ENCODE measurements at places on chromosomes 6 and 20.

DNA sequence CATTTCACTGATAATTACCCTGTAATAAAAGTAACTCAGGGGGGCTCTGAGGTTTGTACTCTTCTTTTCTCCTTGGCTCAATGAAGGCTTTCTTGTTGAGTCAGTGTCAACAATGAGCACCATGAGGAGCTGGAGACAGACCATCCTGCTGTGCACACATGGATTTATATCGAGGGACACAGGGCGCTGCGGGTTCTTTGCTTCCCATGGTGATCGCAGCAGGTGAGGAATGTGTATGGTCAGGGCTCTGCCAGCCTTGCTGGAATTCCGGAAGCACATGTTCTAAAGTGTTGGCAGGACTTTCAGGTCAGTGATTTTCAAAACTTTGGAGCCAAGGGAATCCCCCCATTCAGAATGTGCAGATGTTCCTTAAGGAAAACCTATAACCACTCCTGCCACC lies 27.1 kb downstream of the SMOC2 start:
- DNase-seq: no peak

DNA sequence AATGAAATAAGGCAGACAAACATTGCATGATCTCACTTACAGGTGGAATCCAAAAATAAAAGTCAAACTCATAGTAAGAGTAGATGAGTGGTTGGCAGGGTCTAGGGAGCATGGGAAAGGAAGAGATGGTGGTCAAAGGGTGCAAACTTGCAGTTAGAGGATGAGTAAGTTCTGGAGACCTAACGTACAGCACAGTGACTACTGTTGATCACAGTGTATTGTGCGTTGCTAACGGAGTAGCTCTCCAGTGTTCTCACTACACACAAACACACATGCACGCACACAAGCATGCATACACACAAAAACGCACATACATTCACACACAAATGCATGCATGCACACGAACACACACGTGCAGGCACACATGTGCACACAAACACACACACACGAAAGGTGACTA lies 54.9 kb downstream of the LY86 start:
- no peak for DNase-seq

- DNase-seq: no peak
Measured at GRCh38 chr6:20978151-20978614, 443.9 kb downstream of the CDKAL1 start.

- no peak for DNase-seq
Measured at GRCh38 chr6:11824986-11825385, 46.4 kb upstream of the ADTRP start.

DNA sequence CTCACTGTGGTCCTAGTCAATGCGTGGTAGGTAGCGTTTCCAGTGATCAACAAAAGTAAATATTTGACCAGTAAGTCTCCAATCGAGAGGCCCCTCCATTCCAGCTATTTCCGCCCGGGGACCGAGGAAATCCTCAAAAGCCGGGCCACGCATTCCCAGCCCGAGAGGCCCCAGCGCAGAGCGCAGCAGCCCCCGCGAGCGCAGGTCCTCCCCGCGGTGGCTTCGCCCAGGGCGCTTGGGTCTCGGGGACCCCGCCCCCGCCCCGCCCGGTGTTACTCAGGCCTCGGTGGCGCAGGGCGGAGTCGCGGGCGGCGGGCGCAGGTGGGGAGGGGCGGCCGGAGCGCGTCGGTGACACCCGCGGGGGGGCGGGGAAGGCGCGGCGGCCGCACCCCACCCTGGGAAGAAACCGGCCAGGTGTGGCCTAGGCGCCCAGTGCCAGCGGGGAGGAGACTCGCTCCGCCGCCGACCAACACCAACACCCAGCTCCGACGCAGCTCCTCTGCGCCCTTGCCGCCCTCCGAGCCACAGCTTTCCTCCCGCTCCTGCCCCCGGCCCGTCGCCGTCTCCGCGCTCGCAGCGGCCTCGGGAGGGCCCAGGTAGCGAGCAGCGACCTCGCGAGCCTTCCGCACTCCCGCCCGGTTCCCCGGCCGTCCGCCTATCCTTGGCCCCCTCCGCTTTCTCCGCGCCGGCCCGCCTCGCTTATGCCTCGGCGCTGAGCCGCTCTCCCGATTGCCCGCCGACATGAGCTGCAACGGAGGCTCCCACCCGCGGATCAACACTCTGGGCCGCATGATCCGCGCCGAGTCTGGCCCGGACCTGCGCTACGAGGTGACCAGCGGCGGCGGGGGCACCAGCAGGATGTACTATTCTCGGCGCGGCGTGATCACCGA lies at the start of gene DSP:
Gene DSP (plus strand): TSS at position 497 of the 890 bp plus-strand sequence. CDS start 245 bp downstream, at position 742.
- no peak for DNase-seq

- DNase-seq: no peak
Measured at GRCh38 chr20:4087923-4088322, 72.6 kb upstream of the RNF24 start.

DNA sequence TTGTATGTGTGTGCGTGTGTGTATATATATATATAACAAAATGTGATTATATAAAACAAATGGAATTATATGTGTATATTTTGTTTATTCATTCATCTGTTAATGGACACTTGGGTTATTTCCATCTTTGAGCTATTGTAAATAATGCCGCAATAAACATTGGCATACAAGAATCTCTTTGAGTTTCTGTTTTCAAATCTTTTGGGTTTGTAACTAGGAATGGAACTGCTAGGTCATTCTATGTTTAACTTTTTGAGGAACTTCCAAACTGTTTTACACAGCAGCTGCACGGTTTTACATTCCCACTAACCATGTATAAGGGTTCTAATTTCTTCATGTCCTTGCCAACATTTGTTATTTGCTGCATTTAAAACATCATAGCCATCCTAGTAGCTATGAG lies 39.9 kb upstream of the TGM2 start:
- no peak for DNase-seq

DNA sequence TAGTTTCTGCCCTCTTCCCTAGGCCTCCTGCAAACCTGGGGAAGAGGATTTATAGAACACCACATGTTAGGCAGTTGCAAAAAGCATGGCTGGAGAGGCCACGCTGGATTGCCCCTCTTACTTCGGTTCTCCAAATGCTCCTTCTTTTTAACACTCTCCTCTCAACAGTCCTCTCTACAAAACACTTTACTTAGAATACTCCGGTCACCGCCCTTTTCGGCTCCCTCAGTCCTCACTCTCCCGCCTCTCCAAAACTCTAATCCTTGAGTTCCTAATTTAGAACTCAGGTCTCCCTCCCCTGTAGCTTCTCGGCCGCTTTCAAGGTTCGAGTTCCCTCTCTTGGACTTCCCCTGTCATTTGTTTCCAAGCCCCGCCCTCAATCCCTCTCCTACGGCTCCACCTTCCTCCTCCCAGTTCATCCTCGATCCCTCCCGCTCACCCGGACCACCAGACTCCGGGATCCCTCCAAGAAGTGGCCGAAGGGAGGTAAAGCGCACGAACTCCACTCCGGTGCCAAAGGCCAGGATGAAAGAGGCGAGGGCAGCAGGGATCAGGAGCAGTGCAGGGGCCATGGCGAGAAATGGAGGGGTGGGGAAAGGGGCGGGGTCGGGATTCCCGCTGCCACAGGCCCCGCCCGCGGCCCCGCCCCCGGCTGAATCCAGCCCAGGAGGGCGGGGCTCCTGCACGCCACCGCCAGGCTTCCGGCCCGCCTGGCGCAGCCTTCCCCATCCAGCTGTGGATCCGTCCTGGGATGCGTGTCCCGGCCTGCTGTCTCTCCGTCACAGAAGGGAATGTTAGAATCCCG lies at the start of gene NRM:
Gene NRM (minus strand): TSS at position 582 of the 805 bp plus-strand sequence. CDS start 10 bp downstream, at position 572.
- DNase-seq: peak; percentile 36

GRCh38 chr6:16375843-16376242 lies 137.5 kb downstream of the GMPR start:
- no peak for DNase-seq

GRCh38 chr6:98333273-98333672 lies 501.1 kb upstream of the POU3F2 start:
- DNase-seq: no peak

- no peak for DNase-seq
Measured at GRCh38 chr6:71236926-71237434, 51.6 kb upstream of the OGFRL1 start.

DNA sequence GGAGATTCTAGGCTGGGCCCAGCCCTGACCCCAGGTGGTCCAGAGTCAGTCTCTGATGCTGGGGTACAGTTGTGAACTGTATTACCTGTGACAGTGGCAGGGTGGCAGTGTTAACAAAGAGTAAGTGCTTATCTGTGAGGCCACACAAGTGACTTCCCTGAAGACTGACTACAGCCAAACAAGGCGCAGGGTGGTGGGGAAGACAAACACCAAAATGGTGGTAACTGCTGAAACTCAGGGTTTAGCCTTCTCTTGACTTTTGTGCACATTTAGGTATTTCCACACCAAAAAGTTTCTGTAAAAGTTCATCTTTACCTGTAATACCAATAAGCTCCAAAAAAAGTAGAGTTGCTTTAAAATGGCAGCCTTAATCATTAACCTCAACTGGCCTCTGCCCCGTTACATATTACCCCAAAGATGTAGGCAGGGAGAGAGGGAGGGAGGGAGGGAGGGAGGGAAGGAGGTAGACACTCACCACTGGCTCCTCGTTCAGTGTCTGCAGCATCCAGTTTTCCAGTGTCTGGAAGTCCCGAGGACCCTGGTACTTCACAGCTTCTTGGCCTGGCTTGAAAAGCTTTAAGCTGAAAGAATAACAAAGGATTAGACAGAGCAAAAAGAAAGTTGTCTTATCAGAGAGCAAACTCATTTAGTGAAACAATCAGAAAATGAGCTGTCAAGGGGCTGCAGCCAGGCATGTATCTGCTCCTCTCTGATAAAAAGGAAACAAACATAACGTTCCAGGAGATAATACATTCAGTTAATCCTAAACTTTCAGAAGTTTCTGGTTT lies 11.3 kb downstream of the TXNDC5 start:
- DNase-seq: no peak

DNA sequence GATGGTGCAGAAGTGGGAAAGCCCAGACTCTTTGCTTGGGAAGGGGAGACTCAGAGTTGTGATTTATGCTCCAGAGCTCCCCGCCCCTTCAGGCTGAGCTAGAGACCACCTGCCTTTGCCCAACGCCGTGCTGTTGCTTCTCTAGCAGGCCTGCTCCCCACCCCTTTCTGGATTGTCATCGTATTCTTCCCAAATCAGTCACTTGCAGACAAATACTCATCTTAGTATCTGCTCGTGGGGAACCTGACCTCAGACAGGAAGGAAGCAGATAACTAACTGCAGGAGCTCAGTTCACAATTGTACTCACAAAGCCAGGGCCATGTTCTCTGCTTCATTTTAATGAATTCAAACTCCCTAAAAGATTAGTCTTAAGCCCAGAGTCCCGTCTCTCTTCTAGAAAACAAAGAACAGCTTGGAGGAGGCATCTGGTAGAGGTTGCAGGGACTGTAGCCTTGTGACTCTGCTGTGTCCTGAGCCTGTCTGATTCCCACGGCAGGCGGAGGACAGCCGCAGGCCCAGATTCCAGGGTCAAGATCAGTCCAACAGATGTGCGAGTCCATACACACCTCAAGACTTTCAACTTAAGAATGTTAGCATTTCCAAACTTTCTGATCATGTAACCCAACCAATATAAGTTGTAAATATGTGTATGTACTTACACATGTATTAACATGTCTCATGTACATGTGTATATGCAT lies 57.2 kb upstream of the GGTLC1 start:
- DNase-seq: no peak

DNA sequence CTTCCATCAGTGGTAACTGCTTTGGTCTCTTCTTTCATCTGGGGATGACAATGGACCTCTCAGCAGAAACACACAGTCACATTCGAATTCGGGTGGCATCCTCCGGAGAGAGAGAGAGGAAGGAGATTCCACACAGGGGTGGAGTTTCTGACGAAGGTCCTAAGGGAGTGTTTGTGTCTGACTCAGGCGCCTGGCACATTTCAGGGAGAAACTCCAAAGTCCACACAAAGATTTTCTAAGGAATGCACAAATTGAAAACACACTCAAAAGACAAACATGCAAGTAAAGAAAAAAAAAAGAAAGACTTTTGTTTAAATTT lies 6.1 kb downstream of the EDN1 start:
- DNase-seq: no peak

DNA sequence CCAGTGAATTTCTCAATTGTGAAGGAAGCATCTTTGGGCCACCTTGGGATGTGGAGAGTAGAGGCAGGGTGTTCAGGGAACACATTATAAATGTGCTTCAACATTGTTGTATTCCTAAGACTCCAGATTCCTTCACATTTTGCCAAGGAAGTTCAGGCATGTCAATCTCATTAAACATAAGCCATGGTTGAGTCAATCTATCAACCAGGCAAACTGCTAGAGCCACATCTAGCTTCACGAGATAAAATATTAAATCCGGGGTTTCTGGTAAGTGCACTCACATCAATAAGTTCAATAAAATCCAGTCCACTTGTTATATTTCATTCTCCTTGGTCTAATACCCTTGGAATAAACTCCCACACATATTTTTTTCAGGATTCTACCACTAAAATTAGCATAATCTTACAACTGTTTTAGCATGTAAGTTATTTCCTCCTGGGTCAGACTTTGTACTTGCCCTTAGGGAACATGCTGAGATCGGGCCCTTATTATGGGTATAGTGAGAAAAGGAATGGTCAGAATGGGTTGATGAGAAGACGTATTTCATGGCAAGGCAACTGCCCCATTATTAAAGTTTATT lies 93.6 kb downstream of the ADTRP start:
- no peak for DNase-seq

GRCh38 chr6:27994616-27995015 lies 37.6 kb downstream of the OR2B6 start:
- no peak for DNase-seq

DNA sequence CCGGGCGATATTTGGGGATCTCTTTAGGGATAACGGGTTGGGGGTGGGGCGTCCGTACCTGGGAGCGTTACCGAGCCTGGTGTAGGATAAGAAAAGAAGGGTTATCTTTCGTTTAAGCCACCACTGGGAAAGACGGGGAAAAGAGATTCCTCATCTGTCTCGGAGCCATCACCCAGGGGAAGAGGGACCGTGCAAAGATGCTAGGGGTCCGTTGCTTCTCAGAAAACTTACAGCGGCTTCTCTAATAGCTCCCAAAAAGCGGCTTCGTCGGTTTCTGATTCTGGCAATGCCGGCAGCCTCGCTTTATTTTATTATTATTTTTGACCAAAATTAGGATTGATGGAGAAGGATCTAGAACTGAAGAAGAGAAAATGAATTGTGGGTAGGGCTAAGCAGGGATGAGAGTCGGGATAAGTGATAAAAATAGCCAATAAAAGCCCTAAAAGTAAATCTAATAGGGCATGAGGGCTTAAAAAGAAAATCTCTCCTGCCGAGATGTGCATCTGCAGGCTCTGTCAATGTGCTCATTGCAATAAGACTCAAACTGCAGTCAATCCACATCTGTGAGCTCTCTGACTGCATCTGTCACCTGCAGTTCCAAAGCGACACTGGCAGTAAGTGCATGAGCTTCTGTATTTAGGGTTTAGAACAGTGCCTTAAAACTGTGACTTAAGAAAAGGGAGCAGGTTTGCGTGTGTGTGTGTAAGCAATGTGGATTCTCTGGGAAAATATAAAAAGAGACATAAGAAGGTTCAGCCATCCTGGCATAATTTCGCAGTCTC lies 801 bp downstream of the TBPL1 start:
- DNase-seq: no peak
